ENCODE measurements at places on chromosomes 2 and 18.
A peak's percentile ranks its signal among the peaks of the same experiment; 100 is the strongest.

GRCh38 chr2:68730828-68731227 is 3.8 kb upstream of the ARHGAP25 start:
- DNase-seq: peak; percentile 45

DNA sequence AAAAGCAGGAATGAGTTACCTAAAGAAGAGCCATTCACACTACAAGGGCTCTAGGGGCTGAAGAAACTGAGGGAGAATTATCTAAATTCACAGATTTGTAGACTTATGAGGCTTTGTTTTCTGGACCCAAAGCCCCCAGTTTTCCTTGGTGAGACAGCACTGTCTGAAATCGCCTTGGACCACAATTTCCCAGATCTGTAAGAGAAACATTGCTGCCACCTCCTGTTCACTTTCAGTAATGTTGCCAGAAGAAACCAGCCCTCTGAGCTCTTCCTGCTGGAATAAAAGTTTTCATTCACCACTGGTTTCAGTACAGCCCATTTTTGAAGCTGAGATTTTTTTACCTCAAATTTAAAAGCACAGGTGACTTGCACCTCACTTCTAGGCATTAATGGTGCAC is 169.2 kb downstream of the CDH20 start:
- peak; percentile 72 for DNase-seq

GRCh38 chr2:224025874-224026273 is 13.2 kb downstream of the SERPINE2 start:
- DNase-seq: peak; percentile 50

- no peak for DNase-seq
Observed at GRCh38 chr2:20959252-20959651, 84.6 kb downstream of the APOB start.

DNA sequence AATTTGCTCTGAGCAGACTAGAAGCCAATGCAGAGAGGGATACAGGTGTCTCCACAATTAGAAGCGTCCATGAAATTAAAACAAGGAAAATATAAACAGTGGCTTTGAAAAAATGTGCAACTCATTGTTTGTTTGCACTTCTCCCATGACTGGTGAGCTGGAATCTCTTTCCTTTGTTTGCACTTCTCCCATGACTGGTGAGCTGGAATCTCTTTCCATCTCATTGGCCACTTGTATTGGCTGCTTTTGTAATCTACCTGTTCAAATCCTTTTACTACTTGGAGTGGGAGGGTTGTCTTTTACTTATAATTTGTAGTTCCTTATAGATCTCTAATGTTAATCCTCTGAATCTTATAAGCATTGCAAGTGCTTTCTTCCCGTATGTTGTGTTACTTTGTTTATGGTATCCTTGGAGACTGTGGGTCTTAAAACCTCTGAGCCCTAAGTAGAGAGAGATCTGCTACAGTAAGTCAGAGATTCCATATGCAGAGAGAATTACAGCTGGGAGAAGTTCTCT is 94.1 kb downstream of the RTN4 start:
- DNase-seq: no peak

DNA sequence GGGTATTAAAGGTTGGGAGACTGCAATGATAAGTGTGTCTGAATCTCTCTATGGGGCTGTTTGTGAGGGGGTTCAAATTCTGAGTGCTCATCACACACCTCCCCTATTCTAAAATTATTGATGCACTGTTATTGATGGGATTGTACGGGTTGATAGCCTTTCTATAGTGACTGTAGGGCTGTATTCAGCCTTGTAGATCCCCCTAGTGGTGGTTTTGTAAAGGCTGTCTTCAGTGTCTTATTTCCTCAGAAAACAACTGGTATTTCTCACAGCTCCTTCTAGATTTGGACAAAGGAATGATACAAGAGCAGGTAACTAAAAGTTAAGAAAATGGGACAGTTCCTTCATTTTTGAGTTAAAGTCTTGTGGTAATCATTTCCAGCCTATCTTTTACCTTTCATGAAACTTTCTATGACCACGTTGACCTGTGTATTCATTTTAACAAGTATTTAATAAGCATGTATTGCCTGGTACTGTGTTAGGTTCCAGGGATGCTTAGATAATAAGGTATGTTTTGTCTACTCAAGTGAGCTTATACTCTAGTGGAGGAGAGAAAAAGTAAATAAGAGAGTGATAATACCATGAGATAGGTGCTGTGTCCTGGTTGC is 21.2 kb downstream of the SMAD4 start:
- DNase-seq: peak; percentile 72

DNA sequence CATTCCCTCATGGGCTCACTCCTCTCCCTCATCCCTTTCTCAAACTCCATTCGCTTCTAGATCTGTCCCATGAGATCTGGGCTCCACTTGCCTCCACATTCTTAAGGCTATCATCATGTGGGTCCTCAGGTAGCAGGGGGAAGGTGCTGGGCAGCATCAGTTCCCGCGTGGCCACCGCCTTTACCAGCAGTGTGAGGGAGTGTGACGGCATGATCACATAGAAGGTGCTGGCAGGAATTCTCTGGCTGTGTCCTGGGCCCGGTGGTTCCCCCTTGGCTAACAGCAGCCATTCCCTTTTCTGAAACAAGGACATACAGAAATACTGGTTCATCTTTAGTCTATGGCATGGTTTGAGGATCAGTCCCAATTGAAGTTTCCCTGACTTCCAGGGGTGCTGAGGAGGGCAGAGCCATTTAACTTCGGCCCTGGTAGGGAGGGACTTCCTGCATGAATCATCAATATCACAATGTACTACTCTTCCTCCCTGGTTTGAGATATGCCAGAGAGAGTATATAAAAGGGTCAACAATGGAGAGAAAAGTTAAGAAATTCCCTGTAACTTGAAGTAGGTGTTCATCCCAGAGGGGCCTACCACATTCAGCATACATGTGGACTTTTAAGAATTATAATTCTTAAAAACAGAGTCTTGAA is 7.7 kb downstream of the DOK1 start:
- no peak for DNase-seq

DNA sequence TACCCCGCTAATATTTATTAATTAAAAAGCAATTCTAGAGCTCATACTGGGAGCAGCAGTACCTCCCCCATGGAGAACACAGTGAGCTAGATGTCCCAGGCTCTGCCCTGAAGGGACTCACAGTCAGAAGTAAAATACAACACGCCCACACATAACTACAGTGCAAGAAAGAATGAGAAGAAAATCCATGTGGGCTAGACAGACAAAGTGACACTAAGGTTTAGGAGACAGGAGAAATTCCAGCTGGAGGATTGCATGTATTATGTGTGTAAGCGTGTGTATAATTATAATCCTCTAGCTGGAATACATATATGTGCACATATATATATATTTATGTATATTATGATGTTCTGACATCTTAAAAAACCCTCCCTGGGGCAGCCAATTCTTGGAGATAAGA is 15.7 kb downstream of the SOWAHC start:
- DNase-seq: no peak

GRCh38 chr2:113851640-113852039 is 38.2 kb upstream of the ACTR3 start:
- no peak for DNase-seq

DNA sequence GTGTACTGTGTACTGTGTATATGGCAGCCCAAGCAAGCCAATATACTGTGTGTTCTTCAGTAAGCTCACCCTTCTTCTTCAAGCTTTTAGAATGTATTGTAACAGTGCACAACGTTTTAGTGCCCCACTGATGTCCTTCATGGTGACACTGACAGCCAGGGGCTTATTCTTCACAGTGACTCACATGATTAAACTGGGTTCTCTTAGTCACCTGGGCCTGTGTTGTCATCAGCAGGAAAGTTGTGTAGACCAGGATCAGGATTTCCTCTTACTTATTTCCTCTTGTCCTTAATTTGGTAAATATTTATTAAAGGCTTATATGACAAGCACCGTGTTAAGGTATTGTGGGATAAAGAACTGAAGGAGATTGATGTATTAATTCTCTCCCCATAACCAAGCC is 67.9 kb upstream of the THOC1 start:
- DNase-seq: no peak

DNA sequence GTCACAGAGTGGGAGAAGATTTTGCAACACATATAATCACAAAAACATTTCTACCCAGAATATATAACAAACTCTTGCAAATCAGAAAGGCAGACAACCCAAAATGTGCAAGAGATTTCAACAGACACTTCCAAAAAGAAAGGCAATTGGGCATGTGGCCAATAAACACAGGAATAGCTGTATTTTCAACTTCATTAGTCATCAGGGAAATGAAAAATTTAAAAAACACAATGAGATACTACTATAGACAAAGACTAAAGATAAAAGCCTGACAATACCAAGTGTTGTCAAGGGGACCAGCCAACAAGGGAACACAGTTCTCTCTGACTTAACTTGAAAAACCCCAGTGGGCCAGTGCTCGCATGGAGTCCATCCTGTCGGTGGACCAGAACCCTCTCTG is 40.5 kb downstream of the MTHFD2 start:
- DNase-seq: peak; percentile 25

DNA sequence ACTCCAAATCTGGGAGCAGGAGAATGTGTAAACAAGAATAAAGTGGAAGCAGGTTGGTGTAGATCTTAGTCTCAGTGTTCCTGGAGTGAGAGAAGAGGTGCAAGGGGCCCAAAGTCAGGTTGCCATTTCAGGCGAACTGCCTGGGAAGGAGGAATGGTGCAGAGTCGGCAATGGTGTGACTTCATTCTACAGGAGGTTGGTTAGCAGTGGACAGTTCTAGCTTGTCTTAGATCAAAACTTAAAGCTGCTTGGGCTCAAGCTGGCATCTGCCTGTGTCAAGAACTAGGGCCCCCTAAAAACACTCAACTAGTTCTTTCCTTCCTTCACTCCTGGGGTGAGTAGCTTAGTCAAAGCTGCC is 3.5 kb downstream of the STK16 start:
- no peak for DNase-seq

- DNase-seq: no peak
Observed at GRCh38 chr2:18639756-18640453, 50.5 kb upstream of the NT5C1B start.

DNA sequence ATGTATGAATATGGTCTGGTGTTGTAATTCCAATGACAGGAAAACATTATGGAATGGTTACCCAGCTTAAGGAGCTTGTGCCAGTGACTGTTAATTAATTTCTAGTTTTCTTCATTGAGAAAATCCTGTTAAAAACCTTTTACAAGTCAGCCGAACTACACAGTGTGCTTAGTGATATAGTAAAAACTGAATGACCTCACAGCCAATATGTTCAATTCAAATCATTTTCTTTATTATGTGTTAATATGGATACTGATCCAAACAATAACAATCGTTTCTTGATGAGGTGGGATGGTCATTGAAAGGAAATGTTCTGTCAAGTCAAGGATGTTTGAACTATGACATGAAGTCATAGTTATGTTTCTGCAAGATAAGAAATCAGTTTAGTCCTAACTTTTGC is 41.6 kb upstream of the RMDN2 start:
- DNase-seq: no peak

DNA sequence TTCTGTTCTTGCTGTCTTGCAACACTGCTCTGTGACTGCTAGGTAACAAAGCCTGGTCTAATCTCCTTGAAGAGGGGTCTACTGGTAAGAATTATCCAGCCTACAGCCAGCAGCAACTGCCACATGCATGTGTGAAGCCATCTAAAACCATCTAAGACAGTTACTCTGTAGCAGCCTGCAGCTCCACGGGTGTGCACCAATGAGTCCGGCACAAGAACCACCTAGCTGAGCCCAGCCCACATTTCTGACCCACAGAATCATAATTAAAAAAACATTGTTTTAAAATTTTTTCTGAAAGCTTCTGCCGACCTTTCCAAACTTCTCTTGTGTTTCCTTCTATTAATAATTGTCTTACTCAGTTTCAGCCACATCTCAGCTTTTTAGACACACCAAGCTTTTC is 102.8 kb downstream of the ZNF385B start:
- no peak for DNase-seq

- DNase-seq: no peak
Observed at GRCh38 chr18:49846361-49846662, 33.0 kb upstream of the ACAA2 start.

- no peak for DNase-seq
Observed at GRCh38 chr2:67462738-67463496, 65.8 kb downstream of the ETAA1 start.

DNA sequence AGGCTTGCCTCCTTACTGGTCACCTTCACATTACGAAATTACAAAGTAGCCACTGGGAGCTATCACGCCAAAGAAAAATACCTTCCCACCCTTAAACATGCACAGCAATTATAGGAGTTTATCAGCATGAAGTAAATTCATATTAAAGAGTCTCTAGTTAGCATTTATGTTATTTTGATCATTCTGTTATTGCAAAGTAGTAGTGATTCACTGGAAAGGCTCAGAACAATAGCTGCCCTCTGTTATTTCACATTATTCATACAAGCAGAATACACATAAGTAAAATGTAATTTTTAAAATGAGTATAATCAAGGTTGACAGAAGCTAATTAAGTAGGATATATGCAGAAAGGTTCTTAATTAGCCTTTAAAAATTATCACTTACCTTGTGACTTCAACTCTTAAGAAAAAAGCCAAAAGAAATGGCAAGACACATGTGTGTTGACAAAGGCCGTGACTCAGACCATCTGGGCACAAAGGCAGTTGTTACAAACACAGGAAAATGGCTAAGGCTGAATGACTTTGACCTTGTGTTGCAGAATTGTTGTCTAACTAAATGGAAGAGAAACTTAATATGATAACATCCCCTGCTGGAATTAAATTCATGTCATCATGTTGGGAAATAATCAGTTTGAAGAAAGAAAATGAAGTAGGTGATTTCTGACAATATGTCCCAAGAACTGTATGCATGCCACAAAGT is 108.3 kb downstream of the ARL6IP6 start:
- DNase-seq: no peak

DNA sequence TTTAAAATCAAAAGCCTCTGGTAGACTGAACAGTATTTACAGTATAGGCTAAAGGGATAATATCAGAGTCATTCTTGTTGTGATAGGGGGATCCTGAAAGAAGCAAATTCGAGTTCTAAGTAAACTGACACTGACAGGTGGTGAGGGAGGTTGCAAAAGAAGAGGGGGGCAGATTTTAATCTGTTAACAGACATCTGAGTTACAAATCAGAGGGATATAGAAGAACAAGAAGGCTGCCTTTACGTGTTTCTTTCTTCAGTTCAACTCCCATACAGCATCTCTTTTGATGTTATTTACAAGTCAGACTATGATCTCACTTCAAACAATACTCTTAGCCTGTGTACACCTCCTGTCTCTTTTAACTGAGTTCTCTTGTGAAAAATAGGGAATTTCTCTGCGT is 16.3 kb upstream of the ITGA4 start:
- DNase-seq: no peak

DNA sequence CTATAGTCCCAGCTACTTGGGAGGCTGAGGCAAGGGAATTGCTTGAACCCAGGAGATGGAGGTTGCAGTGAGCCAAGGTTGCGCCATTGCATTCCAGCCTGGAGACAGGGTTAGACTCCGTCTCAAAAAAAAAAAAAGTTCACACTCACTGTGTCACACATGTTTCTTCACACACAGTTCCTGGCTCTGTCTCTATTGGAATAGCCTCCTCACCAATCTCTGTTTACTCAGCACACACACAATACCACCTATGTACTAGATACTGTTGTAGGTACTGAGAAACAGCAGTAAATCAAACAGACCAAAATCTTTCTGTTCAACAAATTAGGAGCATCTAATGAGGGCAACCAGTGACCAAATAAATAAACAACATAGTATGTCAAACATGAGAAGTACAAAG is 3.3 kb downstream of the TTC31 start:
- DNase-seq: no peak

Measured in A673 (cell line).